Activated CD4-positive, alpha-beta T cell treated with anti-CD3 and anti-CD28 coated beads for 1 hour (primary cell): ENCODE measurements at places on chromosomes 4 and X.

GRCh38 chrX:71556036-71556435 is 22.2 kb upstream of the GCNA start:
- DNase-seq: no peak

DNA sequence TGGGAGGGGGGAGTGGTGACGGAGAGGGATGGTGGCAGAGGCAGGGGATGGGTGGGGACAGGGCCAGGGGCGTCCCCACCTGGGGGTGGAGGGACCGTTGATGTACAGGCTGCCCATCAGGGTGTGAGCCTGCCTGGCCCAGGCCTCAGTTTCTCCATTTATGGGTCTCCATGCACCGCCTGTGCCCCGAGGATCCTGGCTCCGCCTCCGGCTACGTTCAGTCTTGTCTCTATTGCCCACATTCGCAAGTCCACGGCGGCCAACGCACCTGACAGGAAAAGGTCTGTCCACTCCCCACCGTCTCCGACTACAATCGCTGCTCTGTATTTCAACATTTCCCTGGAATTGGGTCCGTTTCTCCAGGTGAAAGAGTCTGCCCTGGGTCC is 96.3 kb upstream of the NKX1-1 start:
- DNase-seq: no peak

DNA sequence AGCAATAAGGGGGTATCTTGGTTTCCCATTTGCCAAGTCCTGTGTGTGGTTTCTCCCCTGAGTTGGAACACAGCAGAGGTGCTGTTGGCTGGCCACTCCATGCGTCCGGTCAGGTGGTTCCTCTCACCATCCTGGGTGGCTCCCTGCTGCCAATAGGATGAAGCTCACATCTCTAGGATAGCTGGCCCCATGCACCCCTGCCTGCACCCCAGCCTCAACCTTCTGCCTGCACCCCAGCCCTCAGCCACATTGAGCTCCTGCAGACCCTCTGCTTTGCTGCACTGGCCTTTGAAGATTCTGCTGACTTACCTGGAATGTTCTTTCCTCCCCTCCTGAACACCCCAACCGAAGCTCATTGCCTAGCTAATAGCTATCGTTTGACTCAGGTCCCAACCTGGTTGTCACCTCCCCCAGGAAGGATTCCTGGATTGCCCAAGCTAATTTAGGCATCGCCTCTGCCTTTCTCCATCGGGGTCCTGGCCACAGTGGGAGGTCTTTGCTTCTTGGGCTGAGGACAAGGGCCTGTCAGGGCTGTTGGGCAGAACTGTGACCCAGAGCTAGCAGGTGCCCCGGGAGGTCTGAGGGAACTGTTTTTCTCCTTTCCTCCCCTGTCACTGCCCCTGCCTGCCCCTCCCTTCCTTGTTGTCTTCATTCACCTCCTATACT is 36.6 kb upstream of the GRPEL1 start:
- DNase-seq: no peak

- DNase-seq: no peak
Measured at GRCh38 chrX:44898411-44899221, 25.6 kb downstream of the KDM6A start.
